Fibroblast of gingiva (primary cell): ENCODE measurements at places on chromosomes 12 and 14.

GRCh38 chr14:52111583-52111982, 42.7 kb upstream of the NID2 start:
- DNase-seq: peak; percentile 72

DNA sequence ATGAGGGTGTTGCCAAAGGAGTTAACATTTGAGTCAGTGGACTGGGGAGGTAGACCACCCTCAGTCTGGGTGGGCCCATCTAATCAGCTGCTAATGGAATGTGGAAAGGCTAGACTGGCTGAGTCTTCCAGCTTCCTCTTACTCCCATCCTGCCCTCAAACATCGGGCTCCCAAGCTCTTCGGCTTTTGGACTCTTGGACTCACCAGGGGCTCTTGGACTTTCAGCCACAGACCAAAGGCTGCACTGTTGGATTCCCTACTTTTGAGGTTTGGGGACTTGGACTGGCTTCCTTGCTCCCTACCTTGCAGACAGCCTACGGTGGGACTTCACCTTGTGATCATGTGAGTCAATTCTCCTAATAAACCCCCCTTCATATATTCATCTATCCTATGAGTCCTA, 276.6 kb upstream of the DIO3 start:
- no peak for DNase-seq

DNA sequence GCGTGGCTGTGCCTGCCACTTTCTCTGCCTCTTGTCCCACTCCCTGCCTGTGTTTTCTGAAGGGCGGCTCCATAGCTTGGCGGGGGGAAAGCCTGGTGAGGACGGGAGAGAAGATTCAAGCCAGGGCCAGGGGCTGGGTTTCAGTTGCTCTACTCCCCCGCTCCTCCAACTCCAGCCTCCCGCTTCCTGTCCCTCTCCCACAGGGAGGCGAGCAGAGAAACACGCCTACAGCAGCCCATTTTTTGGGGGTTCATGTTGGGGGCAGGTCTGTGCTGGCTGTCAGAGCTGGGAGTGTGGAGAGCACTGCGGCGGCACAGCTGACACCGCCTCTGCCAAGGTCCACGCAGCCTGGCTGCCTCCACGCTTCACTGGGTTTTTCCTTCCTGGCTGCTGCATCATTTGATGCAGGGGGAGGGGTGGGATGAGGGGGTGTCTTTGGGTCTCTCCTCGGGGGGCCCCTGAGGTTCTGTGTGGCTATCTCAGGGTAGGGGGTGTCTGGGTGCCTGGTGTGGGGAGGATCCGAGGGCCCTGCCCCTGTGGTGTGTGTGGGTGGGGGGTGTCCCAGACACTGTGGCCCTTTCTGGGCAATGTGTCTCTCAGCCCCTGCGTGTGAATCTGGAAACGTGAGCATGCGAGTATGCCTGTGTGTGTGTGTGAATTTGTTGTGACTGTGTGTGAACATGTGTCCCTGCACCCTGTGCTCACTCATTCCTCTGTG, 10.7 kb upstream of the KRT80 start:
- DNase-seq: no peak

GRCh38 chr12:87720967-87721366, 308.2 kb downstream of the C12orf50 start:
- DNase-seq: no peak

DNA sequence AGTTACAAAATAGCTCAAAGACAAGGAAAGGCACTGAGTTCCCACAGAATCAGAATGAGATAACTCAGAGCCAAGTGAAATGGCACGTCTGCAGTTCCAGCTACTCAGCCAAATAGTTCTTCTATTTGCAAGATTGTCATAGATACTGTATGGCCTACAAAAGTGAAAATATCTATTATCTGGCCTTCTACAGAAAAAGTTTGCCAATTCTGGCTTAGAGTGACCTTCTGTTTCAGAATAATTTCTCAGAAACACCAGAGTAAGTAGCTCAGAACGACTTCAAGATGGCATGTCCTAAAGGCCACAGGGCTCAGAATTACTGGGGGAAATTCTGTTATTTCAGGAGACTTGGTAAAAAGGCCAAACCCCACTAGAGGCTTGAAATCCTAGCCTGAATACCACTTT, 10.7 kb upstream of the RTRAF start:
- DNase-seq: no peak

- DNase-seq: no peak
Observed at GRCh38 chr14:30016002-30016401, 88.4 kb upstream of the PRKD1 start.

DNA sequence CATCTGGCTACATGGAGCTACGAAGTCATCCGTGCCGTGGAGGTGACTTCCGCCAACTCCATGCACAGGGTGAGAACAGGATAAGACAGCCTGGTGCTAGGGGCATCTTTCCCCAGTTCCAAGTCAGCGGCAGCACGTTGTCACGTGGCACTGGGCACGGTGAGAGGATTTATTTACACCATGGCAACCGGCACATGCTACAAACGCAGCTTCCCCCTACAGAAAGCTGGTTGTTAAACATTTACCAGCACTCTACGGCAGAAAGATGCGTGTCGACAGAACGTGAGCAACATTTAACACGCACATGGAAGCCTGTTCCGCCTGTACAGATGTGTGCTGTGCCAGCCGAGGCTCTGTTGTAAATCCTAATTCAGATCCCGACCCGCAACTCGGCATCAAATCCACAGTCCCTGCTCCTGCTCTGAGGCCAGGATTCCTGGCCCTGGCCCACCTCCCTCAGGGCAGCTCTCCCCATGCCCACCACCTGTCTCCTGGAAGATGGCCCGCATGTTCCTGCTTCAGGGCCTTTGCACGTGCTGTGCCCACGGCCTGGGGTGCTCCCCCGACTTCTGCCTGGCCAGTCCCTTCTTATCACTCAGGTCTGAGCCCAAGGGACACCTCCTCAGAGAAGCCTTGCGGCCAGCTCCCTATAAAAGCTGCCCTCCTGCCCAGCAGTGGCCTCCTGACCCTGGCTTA, 114.1 kb downstream of the RFLNA start:
- no peak for DNase-seq

- no peak for DNase-seq
Observed at GRCh38 chr14:60346706-60347105, 97.7 kb downstream of the PPM1A start.

GRCh38 chr14:51498411-51499227, 153.1 kb upstream of the FRMD6 start:
- DNase-seq: peak; percentile 49

- DNase-seq: no peak
Observed at GRCh38 chr14:66634876-66635275, 126.9 kb downstream of the GPHN start.

DNA sequence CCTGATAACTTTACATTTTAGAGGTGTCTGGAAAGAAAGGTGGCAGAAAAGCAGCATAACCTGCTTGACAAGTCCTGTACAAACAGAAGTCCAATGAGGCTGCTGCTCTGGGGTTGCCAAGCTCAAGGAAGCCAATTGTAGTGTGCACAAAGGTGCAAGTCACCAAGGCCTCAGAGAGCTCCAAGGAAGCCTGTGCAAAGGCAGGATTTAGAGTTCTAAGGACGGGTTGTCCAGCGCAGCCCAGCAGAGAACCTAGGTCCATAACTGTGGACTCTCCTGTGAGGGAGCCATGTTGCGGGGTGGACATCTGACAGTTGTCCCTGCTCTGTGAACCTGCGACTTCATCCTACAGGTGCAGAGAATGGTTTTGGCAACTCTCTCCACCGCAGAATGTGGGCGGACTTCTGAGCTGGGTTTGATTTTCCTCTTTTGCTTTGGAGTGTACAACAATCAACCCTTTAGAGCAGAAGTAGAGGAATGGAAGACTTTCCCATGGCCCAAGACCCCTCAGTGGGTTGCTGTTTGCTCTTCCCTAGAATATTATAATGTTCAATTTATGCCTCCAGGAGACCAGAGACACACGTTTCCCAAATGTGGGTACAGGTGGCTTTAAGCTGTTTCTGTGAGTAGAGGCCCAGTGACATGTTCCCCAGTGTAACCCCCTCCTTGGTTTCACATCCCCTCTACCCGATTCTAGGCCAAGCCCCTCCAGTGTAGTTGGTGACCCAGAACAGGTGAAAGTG, 81.0 kb downstream of the ETV6 start:
- no peak for DNase-seq

DNA sequence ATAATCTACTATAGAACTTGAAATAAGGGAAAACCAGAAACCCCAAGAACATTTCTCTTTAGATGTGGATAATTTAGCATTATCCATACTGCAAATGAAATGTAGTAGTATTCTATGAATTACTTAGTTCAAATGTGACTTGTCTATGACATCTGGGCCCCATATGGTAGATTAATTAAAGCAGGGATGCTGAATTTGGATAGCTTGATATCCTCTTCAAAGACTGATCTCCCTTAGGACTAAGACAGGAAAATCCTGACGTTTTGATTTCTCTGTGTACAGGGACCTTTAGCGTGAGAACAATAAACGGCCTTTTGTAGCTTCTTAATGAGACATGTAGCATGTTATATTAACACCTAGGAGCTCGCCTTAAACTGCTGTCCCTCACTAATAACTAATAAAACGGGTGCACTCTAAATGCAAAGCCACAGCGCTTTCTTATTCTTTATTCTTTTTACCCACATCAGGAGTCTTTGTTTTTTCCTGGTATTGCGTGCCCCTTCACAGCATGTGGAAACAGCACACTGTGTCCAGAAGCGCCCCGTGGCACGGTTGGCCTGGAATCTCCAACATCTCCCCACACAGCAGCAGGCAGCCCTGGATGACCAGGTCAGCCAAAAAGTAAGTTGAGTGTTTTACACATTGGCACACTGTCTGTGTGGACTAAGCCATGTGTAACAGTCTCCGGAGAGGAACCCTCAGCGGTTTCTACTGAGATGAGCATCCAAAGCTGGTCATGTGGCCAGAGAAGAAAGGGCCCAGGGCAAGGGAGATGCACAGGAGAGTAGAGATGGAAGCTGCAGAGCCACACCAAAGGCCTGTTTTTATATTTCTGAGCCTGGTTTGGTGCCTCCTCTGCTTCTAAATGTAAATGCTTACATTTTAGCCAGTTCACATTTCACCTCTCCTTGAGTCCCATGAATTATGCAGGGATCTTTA, 93.1 kb downstream of the SRGAP1 start:
- DNase-seq: peak; percentile 92

DNA sequence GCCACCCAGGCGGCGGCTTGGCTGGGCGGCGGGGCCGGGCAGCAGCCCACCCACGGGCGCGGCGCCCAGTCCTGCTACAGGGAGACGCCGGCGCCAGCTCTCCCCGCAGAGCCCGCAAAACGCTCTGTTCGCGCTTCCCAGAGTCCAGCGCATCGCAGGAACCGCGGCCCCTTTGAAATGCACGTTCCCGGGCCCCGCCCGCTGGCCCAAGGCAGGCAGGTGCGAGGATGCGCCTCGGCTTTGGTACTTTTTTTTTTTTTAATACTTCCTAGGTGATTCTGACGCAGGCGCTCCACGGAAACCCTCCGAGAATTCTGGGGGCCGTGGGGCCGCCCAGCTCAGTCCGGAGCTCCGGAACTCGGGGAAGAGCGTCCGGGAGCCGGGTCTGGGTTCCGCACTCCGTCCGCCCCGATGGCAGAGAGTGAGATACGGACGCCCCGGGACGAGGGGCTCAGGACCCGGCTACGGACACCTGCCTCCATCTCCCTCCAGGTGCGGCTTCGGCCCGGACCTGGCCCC, 483 bp downstream of the POC1B start:
- DNase-seq: peak; percentile 9

DNA sequence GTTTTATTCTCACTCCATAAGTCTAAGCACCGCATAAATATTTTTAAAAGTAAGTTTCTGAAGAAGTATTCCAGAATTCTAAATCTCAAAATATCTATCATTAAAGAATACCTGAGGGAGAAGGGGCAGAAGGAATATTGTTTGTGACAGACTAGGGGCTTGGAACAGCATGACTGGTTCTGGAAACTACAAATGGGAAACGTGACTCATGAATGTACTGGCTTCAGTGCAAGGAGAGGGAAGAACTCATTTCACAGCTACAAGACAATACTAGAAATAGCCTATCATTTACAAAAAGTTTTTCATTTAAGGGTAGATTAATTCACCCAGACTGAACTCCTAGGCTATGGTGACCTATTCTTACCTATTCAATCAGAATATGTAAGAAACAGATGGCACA, 121.3 kb downstream of the SLC25A21 start:
- DNase-seq: no peak

- no peak for DNase-seq
Observed at GRCh38 chr14:99971941-99972747, 93.1 kb upstream of the EVL start.

- no peak for DNase-seq
Observed at GRCh38 chr14:90500665-90501370, 104.0 kb downstream of the CALM1 start.

- no peak for DNase-seq
Observed at GRCh38 chr12:8037947-8038346, 5.4 kb downstream of the FOXJ2 start.

GRCh38 chr12:80017261-80017870, 82.0 kb upstream of the OTOGL start:
- DNase-seq: no peak

GRCh38 chr12:70367258-70368141, 1.4 kb downstream of the KCNMB4 start:
- DNase-seq: no peak

DNA sequence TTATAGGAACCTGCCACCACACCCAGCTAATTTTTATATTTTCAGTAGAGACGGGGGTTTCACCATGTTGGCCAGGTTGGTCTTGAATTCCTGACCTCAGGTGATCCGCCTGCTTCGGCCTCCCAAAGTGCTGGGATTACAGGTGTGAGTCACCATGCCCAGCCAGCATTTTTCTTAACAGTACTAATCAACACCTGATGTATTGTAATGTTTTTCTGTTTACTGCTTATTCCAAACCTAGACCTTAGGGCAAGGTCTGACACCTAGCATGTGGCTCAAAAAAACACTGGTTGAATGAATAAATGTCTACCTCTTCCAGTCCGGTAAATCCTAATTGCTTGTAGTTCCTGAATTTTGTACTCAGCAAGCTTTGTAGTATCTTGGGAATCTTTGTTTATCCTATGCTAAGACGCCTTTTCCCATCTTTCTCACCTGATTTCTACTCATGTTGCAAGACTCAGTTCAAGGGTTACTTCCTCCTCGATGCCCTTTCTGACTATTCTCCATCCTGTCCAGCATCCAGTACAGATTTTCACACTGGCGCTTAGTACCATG, 2.8 kb downstream of the PAN2 start:
- DNase-seq: no peak

GRCh38 chr12:105278043-105278697, 42.2 kb upstream of the APPL2 start:
- no peak for DNase-seq

DNA sequence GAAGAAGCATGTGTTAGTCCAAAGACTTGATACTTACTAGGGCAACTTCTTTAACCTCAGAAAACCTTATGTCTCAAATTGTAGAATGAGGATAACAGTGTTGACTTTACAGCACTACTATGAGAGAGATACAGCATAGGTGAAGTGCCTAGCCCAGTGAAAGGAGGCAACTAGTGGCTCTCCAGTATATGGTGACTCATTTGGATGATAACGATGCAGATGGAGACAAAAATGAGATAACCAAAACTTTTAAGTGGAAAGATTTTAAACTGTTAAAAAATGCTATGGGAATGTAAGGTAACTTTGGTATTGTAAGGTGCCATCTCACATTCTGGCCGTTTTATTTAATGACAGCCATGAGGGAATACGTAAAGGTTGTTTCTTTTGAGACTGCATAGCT, 2.7 kb downstream of the PHC1 start:
- DNase-seq: no peak
